Inflammatory macrophage (primary cell): ENCODE measurements at places on chromosomes 2 and 18.

DNA sequence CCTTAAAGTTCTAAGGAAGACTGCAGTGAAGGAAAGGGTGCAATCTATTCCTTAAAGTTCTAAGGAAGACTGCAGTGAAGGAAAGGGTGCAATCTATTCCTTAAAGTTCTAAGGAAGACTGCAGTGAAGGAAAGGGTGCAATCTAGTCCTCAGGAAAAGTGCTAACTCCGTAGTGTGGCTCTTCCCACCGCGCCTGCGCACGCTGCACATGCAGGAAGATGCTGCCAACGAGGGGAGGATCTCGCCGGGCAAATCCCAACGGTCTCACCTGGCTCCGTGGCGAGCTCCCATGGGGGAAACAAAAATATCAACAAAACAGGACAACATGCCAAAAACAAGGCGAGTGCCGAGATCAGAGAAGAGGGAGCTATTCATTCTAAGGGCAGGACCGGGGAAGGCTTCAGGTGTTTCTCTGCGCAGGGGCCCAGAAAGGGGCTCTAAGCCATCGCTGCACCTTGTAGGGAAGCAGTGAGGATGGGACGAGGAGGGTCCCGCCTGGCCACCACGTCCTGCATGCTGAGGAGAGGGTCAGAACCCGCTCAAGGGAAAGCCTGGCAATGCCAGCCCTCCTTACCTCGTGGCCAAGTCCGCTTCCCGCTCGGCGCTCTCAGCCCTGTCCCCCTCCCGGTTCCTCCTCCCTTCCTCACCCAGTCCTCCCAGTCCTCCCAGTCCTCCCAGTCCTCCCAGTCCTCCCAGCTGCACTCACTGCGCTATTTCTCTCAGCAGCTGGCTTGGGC, 24.5 kb downstream of the TIMM21 start:
- DNase-seq = no peak

GRCh38 chr2:113084249-113085000, 16.7 kb downstream of the IL1F10 start:
- DNase-seq = peak; percentile 54

GRCh38 chr2:227038550-227039189, 125.3 kb downstream of the COL4A4 start:
- DNase-seq = no peak

DNA sequence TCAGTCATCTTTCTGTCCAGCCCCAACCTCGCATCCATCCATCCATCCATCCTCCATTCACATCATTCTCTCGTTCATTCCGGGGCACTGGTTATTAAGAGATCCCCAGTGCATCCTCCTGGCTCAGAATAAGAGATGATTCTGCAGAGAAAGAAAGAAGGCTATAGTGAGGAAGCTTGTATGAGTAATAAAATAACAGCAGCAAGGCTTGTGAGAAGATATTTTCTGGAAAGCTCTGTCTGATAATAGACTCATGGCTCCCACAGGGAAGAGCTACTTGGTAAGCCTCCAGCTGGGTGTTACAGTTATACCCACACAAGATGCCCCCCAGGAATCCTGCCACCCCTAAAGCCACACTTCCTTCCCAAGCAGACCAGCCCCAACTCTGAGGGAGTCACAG, 143.2 kb downstream of the MTCL1 start:
- DNase-seq = no peak

DNA sequence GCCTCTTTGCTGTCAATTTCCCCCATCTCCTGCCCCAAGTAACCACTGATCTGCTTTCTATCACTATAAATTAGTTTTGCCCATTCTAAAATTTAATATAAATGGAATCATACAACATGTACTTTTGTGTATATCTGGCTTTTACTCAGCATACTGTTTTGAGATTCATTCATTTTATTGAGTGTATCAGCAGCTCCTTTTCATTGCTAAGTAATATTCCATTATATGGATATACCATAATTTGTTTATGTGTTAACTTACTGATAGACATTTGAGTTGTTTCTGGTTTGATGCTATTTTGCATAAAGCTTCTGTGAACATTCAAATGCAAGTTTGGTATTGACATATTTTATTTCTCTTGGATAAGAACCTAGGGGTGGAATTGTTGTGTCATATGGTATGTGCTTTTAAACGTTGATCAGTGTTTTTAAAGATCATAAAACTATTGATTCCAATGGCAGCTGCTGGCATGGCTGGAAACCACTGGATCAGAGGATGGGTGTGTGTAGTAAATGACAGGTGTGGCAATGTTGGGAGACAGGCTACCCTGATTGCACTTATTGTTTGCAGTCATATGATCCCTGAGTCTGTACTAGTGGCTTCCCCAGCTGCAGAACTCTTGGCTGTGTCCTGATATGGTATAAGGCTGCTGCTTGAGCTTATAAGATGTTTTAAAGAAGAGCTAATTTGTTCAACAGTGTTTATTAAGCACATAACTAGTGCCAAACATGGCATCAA, 75.3 kb downstream of the CYP1B1 start:
- no peak for DNase-seq

DNA sequence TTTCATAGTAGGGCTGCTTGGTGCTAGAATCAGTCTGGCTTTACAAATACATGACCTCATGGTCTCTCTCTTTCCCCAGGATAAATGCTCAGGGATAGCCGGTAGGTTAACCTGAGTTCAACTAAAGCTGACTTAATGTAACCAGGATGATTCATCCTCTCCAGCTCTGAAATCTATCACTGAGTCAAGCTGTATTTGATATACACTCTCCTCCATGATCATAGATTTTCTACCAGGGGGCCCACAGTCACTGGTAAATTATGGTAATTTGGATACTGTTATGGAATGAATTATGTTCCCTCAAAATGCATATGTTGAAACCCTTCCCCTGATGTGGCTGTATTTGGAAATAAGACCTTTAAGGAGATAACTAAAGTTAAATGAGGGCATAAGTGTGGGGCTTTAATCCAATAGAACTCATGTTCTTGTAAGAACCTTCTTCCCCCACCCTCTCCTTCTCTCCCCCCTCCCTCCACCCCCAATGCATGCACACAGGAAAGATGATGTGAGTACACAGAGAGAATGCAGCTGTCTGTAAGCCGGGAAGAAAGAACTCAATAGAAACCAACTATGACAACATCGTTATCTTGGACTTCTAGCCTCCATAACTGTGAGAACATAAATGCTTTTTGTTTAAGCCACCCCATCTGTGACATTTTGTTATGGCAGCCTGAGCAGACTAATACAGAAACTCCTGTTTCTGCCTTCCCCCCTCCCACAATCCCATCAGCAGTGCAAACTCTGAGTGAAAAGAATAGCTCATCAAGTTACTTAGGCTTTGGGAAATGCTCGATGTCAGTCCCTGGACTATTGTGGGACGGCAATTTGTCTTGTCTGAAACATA, 134.9 kb upstream of the KYNU start:
- no peak for DNase-seq

DNA sequence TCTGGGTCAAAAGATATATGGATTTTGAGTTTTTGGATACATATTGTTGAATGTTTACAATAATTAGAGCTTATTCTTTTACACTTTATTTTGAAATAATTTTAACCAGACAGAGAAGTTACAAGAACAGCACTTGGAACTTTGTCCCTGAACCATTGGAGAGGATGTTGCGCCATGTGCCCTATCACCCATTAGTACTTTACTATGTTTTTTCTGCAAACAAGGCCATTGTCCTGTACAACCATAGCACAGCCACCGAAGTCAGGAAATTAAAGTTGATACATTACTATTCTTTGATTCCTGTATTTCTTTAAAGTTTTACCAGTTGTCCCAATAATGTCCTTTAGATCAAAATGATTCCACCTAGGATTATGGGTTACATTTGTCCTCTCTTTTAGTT, 188.8 kb downstream of the ACKR3 start:
- peak; percentile 63 for DNase-seq

DNA sequence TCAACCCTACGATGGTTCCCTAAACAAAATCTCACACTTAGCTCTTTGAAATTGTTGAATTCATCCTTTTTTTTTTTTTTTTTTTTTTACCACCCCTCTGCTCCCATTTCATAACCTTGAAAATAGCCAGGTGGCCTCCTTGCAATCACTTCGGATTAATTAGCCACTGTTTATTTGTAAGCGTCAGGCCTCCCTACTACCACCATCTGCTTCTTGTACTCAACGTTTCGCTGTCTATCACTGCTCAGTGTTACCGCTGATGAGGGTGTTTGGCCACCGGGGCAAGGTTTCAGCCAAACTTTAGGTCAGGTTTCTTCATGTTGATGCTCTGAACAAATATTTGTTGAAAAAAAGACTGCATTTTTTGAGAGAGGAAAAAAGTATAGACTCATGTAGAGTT, 183.2 kb downstream of the EPHA4 start:
- DNase-seq = no peak

DNA sequence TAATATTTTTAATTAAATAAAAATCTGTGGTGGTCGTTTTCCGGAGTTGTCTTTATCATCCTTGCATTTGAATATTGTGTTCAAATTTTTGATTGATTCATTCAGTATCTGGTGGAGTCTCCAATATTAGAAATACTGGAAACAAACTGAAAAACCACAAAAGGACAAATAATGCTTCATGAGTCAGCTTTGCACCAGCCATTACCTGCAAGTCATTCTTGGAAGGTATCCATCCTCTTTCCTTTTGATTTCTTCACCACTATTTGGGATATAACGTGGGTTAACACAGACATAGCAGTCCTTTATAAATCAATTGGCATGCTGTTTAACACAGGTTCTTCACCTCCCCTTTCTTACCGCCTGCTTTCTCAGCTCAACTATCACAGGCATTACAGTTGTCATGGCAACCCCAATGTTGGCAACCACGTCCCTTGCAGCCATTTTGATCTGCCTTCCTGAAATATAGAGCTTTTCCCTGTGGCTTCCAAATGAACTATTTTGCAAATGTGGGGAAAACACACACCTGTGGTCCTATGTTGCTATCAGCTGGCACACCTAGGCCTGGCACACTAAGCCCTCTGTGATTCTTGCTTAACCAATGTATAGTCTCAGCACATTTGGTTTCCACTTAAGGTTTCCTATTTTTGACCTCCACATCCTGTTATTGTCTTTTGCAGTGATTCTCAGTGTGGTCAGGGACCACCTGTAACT, 6.5 kb downstream of the CTLA4 start:
- DNase-seq = no peak

- no peak for DNase-seq
Measured at GRCh38 chr2:204339212-204339715, 206.0 kb upstream of the PARD3B start.

GRCh38 chr18:59459369-59460071, 100.5 kb upstream of the LMAN1 start:
- DNase-seq = no peak

DNA sequence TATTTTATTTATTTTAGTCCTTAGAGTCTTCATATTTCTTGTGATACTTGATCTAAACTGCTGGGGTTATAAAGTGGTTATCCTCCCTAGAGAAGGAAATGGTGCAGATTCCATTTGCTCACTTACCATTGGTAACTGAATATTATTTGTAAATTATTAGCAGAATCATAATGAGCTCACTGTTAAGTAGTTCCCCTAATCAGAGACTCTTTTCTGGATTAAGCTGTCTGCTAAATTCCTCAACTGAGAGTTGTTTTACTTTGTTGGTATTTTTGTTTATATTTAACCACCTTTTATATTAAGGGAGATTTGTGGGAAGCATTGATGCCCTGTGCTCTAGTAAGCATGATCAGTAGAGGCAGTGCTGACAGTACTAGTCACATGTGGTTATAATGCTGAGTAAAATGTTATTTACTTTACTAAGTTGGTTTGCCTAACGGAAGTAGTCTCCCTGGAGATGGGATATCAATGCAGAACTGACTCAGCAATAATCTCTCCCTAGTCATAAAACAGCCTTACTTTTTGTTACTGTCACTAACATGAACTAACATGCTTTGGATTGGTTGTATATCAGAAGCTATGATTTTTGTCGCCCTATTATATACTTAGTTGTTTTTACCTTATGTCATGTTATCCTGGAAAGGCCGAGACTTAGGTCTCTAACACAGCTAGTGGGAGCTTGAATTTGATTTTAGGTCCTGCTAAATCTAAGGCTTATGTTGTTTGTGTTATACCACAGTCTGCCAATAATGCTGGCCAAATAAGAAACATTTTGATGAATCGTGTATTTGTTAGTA, 166.7 kb downstream of the MCFD2 start:
- peak; percentile 47 for DNase-seq

DNA sequence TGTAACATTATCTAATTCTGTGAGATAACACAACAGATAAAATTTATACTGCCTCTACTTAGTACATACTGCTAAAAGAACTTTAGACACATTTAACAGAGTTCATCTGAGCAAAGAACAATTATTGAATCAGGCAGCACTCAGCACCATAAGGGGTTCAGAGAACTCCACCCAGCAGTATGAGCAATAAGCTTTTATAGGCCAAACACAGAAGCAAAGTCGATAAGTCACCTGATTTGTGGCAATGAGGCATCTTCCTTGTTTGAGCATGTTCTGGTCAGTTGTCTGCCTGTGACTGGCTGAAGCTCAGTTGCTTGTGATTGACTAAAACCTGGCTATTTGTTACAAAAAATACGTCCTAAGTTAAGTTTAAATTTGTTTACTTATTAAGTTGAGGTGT, 746.1 kb upstream of the DDX18 start:
- DNase-seq = no peak

- DNase-seq = no peak
Measured at GRCh38 chr2:50614056-50614455, 417.9 kb downstream of the NRXN1 start.
